ENCODE measurements at places on chromosomes 7 and 10.

- no peak for DNase-seq
These were observed 120.1 kb upstream of the ZMIZ1 start for GRCh38 chr10:78948621-78949030.

DNA sequence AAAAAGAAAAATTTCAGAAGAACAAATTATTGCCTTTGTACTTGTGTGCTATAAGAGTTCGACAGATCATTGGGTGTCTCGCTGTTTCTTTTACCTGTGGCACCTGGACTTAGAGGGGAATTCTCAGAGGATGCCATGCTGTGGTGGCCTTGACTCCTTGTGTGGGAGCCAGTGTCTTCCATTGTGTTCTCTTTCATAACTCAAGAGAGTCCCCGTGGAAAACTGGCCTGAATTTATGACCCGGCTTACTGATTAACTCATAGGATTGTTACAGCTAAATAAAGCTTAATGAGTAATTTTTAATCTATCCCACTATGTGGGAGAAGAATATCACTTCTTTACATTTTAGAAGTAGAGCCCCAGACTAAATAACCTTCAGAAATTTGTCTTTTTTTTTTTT, 54.5 kb downstream of the UBE3C start:
- no peak for DNase-seq

DNA sequence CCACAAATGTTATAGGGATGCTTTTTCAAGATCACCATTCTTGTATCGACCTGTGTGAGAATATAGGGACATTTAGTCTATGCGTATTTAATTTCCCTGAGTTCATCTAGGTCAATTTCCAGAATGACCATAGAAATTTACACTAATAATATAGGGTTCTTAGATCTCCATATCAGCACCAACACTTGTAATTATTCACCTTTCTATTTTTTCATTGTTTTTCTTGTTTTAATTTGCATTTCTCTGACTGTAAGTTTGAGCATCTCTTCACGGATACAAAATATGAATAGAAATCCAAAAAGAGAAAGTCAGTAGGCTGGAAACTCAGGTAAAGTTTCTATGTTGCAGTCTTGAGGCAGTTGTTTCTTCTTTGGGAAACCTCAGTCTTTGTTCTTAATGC, 134.8 kb downstream of the CREB5 start:
- no peak for DNase-seq

GRCh38 chr7:69564454-69565417, 33.5 kb upstream of the AUTS2 start:
- DNase-seq, result no peak

DNA sequence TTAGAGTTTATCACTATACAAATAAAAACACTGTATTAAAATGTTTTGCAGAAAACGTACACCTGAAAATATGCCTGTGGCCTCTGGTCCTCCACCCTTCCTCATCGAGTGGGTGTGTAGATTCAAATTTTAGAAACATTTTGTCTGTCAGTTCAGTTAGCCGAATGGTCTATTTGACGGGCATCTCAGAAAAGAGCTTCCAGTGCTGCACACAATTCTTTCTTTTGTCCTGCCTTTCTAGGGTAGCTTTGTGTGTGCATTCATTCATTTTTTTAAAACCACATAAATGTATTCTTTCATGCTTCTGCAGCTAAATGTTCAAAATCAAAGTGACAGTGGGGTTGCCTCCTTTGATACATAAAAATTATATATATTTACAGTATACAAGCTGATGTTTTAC, 46.8 kb downstream of the GNAI1 start:
- DNase-seq, result no peak
